ENCODE measurements at places on chromosomes 3 and 15.

DNA sequence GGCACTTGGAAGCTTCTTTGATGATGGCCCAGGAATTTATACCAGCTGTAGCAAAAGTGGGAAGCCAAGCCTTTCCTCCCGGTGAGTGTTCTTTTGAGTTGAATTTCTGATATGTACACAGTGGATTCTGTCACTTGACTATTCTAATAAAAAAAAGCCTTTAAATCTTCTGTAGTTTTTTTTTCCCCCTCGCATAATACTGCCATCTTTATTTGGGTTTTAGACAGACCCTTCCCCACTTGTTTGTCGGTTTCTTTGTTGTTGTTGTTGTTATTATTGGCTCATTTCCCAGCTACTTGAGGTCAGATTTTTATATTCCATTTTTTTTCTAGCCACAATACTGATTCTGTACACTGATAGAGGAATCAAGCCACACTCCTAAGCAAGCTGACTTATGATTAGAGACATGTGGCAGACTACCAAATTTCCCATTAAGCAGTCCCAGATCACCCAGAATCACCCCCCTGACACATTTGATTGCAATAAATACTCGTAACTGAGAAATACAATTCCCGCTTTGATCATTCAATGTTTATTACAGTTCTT, 122.4 kb upstream of the IL12A start:
- no peak for DNase-seq

- DNase-seq = no peak
Measured at GRCh38 chr15:89112341-89112971, 24.2 kb downstream of the ABHD2 start.

DNA sequence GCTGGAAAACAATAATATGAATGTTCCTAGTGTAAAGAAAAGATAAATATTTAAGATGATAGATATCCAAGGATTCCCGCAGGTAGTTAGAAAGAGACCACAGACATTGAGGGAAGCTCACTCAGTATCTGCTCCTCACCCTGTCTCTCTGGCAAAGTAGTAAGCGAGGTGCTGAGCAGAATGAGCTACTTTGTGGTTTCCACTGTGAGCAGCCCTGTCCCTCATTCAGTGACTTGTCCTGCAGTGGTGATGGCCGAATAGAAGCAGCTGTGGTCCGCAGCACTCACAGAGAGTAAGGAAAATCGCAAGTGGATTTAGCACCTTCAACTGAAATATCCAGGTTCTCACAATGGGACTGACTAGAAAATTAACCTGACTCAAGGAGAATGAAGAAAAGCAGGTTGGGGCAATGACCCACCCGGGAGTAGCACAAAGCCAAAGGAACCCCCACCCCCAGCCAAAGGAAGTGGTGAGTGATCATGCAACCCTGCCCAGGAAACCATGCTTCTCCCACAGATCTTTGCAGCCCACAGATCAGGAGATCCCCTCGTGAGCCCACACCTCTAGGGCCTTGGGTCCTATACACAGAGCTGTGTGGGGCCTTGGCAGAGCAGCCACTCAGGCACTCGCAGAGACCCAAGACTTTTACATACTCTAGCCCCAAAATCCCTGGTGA, 21.8 kb upstream of the SLC25A38 start:
- no peak for DNase-seq

DNA sequence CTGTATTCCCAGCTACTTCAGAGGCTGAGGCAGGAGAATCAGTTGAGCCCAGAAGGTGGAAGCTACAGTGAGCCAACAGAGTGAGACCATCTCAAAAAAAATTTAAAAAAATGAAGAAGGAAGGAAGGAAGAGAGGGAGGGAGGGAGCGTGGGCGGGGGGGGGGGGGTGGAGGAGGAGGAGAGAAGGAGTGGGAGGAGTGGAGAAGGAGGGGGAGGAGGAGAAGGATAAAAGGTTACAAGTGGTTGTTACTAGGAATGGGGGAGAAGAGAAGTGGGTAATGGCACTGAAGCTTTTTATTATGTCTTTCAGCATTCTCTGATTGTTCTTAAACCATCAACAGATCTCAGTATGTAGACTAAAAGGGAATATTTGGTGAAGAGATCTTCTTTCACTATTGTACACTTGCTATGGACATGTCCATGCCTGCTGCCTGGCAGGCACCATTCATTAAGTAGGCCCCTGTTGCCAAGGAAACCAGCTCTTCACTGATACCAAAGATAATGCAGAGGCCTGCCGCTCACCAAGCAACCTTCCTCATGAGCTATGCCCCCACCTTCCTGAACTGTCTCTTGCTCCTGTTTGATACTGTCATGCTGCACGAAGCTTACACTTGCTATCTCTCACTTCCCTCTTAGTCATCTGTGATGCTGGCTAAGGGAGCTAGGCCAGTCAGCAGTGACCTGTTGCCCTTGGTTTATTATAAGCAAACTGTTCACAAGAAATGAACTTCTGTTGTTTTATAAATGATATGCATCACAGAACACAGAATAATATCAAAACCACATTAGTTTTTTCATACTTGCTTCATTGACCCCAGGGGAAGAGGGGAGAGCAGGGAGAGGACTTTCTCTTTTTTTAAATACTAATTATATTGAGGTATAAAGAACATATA, 23.1 kb downstream of the EPM2AIP1 start:
- DNase-seq = no peak

DNA sequence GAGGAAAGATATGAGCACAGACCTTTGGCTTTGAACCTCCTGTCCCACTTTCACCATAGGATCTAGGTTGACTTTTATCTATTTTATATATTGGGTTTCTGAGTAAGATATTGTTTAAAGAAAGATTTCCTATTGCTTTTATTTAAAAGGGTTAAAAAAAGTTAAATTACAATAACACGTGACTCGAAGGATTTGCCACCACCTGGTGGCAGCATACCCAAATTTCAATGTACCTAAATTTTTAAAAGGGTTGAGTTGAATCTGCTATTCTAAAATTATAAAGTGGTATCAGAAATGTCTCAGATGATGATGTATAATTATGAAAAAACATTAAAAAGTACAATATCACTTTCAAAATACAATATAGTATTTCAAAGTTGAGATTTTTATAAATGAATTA, 368.4 kb downstream of the MECOM start:
- DNase-seq = no peak

GRCh38 chr3:32880225-32880624, 62.4 kb downstream of the TRIM71 start:
- no peak for DNase-seq

DNA sequence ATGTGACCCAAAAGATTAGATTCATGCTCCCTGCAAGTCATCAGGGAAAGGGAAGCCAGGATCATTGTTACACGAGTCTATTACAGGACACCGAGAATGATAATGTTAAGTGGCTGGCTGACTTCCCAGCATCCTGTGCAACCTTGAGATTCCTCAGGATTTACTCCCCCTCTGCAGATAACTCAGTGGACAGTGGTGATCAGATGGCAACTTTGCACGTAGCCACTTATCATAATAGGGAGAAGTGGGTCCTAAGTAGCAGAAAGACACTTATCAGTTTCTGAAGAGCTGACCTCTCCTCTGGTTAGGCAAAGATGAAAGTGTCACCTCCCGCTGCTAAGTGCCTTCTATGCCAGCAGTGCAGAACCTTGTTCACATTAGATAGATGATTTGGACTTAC, 6.7 kb upstream of the TMPRSS7 start:
- DNase-seq = no peak

DNA sequence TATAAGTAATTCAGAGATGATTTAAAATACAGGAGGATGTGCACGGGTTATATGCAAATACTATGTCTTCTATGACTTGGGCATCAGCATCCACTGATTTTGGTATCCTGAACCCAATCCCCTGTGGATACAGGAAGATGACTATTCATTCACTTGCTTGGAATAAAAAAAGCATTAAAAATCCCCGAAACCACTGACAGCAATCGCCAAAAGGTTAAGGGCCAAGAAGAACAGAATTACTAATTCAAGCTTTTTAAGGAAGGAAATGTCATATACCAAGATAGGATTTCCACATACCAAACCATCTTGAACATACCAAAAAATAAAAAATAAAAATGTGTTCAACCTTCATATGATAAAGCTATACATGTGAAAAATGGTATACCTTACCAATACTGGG, 93.7 kb downstream of the DLG1 start:
- no peak for DNase-seq

- no peak for DNase-seq
Measured at GRCh38 chr3:122102191-122102935, 47.2 kb downstream of the CD86 start.

- DNase-seq = no peak
Measured at GRCh38 chr15:101318839-101319238, 23.8 kb upstream of the SNRPA1 start.

- DNase-seq = no peak
Measured at GRCh38 chr15:25743548-25744275, 119.4 kb downstream of the ATP10A start.

- no peak for DNase-seq
Measured at GRCh38 chr3:70789878-70790277, 477.4 kb upstream of the MDFIC2 start.

- DNase-seq = no peak
Measured at GRCh38 chr3:70096376-70097066, 97.0 kb downstream of the SAMMSON start.

- DNase-seq = no peak
Measured at GRCh38 chr3:26198609-26199008, 408.7 kb downstream of the OXSM start.

GRCh38 chr3:128971421-128972100, 22.3 kb downstream of the CFAP92 start:
- DNase-seq = no peak

GRCh38 chr3:140270329-140270728, 335.3 kb downstream of the CLSTN2 start:
- no peak for DNase-seq

DNA sequence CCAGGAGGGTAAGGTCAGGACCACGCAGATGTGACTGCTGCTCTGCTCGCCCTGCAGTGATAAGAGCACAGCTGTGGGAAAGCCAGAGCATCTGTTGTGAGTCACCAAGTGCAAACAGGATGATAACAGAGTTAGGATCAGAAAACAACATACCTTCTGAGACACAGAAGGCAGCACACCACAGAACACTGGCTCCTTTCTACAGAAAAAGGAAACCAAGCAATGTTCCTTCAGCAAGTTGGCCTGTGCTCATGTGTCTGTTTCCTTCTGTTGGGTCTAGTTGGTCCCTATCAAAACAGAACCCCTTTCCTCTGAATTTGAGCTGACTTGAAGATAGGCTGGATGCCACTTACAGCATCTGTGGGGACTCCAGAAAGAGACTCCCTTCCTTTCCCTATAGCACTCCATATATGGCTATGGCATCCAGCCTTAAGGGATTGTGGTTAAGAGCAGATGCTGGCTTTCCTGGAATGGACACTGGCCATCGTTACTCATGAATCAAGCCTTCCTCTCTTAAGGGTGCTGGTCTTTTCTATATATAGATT, 440.7 kb upstream of the THBS1 start:
- no peak for DNase-seq

GRCh38 chr15:75456710-75457109, 5.2 kb upstream of the SIN3A start:
- DNase-seq = no peak

DNA sequence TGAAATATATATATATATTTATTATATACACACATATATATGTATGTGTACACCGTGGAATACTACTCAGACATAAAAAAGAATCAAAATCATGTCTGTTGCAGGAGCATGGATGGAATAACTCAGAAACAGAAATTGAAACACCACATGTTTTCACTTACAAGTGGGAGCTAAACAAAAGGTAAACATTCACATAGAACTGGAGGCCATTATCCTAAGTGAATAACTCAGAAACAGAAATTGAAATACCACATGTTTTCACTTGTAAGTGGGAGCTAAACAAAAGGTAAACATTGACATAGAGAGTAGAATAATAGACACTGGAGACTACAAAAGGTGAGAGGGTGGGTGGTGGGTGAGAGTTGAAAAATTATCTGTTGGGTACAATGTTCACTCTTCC, 171.5 kb upstream of the GOLIM4 start:
- no peak for DNase-seq

GRCh38 chr3:157201648-157202278, 41.8 kb upstream of the CCNL1 start:
- DNase-seq = no peak

DNA sequence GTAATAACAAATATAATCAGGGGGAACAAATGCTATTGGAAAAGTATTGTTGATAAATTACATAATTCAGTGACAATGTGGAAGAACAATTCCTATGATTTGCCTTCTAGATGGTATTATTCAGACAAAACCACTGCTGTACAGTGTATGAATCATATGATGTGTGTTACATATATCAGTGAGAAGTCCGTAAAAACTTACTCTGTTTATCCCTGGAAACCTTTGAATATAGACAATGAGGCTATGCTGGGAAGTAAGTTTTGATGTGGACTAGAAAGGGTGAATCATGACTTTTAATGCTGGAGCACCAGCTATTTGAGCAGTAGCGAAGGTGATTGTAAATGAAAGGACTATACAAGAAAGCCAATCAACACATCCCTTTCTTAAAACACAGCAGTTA, 17.9 kb downstream of the C3orf38 start:
- no peak for DNase-seq

GRCh38 chr3:12750658-12751071, 8.4 kb downstream of the TMEM40 start:
- no peak for DNase-seq

DNA sequence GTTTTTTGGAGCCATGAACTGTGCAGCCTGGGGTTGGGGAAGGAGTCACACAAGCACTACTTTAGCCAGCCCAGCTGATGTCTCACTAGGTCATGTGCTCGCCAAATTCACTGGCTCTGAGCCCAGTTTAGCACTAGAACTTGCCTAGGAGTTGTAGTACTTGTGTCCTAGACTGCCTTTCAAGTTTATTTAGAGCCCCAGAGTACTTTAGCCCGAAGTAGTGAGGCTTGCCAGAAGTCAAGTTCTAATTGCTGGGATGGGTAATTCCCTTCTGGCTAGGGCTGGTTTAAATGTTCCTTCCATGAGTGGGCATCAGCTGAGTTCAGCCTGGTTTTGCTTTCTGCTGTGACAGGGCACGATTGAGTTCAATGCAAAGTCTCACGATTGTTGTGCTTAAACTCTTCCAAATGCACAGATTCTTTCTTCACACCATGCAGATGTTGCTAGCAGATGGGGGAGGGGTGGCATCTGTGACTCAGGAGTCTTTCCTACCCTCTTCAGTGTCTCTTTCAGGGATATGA, 228.2 kb upstream of the ZPLD1 start:
- no peak for DNase-seq

DNA sequence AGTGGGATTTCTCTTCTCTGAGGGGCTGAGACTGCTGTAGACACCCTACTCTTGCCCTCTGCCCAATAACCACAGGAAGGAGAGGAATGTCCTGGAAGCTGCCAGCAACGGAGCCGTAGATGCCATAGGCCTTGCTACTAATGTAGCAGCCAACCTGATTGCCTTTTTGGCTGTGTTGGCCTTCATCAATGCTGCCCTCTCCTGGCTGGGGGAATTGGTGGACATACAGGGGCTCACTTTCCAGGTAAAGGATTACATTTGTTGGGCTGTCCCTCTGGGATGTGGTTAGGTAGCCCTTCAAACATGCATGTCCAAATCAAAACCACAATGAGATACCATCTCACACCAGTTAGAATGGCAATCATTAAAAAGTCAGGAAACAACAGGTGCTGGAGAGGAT, 16.1 kb downstream of the SLC28A2 start:
- DNase-seq = no peak

All from T follicular helper cell (primary cell).